Stimulated activated CD8-positive, alpha-beta memory T cell treated with anti-CD3 and anti-CD28 coated beads, Interleukin-2, amount 100 ng/mL, for 1 hour (primary cell): ENCODE measurements at places on chromosomes 11 and 22.

DNA sequence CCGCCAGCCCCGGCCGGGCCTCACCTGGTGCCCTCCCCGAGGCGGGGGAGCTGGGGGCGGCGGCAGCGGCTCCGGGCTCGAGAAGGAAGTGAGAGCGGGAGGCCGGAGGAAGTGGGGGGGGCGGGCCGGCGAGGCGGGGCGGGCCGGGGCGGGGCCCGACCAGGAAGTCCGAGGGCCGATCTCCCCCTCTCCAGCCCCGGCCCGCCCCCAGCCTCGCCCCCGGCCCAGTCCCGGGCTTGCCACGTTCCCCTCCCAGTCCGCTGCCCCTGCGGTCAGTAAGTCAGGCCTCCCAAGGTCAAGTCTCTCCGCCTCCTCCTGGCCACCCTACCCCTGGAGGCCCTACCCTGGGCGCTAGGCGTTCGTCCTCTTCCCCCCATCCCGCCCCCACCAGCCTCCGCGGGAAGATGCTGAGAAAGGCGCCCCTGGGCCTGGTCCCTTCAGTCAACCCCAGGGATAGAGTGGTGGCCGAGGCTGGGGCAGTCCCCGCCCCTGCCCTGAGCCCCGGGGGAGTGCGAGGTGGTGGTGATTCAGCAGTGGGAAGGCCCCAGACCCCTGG, at the start of gene RHOG:
Gene RHOG, minus strand, starts transcription at position 90 of the 556 bp plus-strand sequence. CDS start 12,821 bp downstream, outside the sequence.
- DNase-seq: peak; percentile 35

GRCh38 chr11:122816761-122817520, 21.4 kb upstream of the CRTAM start:
- no peak for DNase-seq

DNA sequence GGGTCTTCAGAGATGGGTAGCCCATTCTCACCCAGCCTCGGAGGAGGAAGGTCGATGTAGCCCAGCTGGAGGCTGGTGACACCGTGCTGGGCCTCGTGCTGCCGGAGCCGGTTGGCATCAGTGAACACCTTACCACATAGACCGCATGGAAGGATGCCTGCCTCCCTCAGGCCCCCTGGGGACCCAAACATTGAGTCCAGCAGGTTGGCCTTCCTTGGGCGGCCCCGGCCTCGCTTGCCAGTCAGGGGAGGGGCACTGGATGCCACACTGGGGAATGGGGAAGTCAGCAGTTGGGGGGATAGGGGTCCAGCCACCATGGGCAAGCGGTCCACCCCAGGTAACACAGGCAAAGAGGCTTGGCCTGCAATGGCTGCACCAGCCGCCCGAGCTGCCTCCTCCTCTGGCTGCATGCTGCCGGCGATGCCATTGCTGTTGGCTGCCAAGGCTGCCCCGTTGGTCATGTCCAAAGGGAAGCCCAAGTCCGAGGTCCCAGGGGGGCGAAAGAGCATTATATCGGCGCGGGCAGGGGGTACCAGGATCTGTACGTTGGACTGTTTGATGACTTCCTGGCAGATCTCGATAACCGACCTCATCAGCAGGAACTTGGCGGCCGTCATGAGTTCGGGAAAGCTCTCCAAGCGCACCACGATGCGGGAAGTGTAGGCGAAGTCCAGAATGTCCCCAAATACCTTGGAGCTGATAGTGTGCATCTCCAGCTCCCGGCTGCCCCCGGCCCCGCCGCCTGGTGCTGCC, 1.4 kb downstream of the PATZ1 start:
- DNase-seq: peak; percentile 2

GRCh38 chr11:72588421-72589410, 85.5 kb downstream of the PDE2A start:
- no peak for DNase-seq

DNA sequence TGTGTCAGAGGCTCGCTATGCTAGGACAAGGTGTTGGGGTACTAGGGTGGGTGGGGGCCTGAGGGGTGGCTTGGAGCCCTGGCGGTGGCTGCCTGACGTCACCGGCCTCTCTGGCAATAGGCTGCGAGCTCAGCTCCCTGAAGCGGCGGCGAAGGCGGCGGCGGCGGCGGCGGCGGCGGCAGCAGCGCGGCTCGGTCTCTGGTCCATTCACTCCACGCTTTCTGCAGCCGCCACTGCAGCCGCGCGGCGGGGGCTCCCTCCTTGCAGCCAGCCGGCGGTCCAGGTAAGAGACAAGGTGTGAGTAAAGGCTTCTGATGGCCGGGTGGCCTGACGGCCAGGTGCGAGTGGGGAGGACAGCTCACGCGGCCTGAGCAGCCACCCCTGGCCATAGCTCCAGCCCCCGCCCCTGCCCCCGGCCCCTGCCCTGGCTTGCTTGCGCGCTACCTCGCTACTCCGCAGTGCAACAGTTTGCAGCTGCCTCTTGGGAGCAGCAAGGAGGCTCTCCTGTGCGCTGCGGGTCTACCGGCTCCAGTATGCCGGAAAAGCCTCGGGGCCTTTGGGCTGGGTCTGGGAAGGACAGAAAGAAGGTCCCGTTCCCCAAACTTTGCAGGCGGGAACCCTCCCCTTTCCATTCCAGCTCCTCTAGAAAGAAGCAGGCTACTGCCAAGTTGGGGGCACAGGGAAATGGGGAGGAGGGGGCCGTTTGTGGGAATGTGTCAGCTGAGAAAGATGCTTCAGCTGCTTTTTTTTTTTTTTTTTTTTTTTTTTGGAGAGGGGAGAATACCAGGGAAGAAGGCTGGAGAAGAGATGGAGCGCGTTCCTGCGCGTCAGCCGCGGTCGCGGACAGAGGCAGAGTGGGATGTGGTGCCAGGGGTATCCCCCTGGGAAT, at the start of gene C11orf87:
Gene C11orf87, plus strand, starts transcription at position 210 of the 889 bp plus-strand sequence. CDS start 1,444 bp downstream, outside the sequence.
- no peak for DNase-seq

DNA sequence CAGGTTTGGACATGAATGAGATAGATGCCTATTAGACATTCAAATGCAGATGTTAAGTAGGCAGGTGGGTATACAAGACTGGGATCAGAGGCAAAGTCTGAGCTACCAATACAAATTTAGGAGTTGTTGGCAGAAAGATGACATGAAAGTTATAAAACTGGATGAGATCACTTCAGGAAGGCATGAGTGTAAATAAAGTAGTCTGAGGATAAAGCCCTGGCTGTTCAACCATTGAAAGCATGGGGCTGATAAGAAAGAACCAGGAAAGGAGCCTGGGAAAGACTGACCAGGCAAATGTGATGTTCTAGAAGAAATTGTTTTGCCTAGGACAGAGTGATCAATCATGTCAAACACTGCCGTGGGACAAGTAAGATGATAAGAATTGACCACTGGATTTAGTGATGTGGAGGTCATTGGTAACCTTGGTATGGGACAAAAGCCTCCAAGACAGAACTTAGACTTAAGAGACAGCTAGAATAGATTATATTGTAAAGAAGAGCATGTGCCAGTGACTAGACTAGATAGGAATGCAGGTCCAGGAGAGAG, 98.5 kb downstream of the EHF start:
- no peak for DNase-seq

DNA sequence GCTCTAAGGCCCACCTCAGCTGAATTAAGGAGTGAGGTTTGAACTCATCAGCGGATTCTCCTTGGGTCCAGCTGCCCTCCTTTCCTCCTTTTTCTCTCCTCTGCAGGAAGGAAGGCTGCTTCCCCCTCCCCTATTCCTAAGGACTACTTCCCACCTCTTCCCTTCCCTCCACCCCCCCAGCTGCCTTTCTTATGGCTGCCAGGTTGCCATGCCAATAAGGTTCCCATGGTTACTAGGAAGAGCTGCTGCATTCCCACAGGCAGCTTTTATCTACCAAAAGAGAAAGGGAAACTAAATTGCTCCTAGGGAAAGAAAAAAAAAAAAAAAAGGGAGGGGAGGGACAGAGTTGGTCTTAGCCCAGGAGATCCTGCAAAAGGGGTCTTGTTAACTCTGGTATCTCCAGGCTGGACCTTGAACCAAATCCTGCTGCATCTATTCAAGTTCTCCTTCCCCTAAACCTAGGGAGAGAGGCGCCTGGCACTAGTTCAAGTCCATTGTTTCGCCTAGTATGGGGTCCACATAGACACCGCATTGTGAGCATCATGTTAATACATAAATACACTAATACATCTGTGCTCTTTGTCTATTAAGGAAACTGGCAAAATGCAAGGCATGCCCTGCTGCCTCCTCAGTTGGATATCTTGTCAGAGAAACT, 21.2 kb upstream of the FEZ1 start:
- no peak for DNase-seq

DNA sequence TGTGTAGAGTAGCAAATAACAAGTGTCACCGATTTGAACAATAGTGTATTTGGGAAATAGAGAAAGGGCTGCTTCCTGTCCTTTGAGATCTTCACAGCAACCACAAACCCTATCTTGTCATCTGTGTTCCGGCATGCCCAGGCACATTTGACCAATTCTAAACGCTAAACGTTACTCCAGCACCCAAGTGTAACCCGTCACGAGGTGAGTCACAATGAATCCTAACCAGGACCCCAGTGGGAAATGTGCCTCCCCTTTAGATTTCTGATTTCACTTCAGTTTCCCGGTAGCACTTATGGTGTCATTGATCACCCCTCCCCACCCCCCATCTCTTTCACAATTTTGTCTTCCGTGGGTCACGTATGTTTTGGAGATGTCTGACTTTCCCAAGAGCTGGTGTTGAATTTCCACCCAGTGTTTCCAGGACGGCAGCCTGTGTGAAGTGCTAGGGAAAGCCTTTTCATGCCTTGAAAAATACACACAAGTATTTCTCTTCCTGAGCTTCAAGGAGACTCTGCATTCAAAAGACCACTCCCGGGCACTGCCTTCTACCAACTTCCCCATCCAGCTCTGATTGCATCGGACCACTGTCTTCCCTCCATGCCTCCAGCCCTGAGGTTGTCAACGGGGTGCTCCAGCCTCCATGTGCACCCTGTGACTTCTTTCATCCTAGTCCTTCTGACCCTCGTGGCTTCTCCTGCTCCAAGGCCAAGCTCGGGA, 10.5 kb upstream of the C11orf24 start:
- DNase-seq: no peak

DNA sequence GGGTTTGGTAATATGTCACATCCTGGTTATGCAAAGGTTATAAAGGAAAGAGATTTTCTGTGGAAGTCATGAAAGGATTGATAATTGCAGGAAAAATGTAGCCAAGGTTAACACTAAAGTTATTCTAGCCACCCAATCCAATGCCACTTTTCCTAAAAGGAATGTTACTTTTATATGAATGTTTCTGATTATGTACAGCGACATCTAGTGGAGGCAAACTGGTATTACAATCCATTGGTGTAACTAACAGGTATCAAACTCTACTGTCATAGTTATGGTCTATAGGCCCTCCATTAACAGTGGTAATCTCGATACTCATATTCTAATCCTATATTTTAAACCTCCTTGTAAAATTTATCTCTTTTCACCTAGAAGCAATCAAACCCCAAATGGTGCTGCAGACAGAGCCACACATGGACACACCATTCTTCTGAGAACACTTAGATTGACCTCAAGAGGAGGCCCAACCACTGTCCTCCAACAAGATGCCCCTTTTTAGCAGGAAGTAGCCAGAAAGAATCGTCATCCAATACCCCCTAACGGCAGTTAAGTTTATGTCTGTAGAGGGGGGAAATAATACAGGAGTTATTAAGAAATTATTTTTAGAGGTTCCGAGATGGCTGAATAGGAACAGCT, 74.9 kb upstream of the RAG2 start:
- no peak for DNase-seq

GRCh38 chr11:118442301-118442700, 6.0 kb downstream of the KMT2A start:
- DNase-seq: no peak

DNA sequence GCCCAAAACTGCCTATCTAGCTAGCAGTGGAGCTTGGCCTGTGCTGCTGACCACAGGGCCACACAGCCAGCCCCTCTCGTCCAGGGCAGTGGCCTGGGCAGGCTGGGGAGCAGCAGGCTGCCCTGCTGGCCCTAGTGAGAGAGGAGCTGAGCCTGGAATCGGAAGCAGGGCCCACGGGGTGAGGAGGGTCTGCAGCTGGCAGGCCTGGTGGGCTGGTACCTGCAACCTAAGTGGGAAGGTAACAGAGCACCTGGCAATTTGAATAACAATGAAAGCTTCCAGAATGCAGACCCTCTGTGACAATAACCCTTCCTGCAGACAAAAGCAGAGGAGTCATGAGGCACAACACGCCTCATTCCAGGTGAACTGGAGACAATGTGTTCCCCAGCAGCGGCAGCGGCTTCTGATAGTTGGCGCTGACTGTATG, 31.8 kb upstream of the RFPL3 start:
- DNase-seq: no peak

- DNase-seq: no peak
Measured at GRCh38 chr11:125327518-125328224, 163.1 kb downstream of the PKNOX2 start.

DNA sequence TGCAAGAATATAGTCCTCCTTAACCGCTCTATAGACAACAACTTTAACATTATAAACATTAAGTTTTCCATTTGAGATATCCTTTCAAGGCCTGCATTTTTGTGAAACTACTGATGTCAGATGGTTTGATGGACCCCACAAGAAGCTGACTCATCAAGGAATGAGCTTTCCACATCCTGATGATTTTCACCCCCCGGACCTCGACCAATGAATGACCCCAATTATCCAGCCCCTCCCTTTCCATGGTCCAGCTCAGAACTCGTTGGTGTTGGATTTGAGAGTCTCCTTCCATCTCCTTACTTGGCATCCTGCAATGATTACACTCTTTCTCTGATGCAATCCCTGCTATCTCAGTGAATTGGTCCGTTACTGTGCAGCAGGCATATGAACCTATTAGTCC, 31.8 kb upstream of the GUCY1A2 start:
- DNase-seq: no peak

DNA sequence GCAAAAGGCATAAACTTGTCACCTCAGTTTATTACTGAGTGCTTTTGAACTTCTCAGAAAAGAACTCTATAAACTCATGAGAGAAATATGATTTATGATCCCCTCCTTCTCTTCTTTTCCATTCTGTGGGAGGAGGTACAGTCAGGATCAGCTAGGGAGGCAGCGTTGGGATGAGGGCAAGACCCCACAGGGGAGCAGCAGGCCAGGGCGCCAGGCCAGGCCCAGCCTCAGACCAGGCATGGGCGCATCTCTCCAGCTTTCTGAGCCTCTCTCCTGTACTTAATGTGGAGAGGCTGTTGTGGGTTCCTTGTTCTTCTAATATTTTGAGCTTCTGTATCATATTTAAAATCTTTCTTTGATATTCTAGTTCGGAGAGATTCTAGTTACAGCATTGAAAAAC, 71.7 kb downstream of the C22orf31 start:
- no peak for DNase-seq

DNA sequence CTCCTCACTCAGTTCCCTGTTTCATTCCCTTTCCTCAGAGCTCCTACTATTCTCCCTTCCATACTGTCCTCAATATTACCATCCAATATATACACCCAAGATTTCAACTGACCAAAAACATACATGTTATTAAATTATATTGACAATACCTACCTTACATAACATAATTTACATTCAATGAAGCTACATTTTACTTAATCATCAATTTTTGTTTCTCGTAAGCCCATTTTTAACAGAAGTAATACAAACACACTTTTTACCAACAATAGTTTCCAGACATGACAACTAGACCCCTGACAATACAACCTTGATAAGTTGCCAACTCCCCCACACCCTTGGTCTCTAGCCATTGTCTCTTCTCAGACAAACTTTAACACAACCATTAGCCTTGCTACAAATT, 145.8 kb upstream of the DDI1 start:
- DNase-seq: no peak

GRCh38 chr11:119509969-119510401, 87.0 kb upstream of the THY1 start:
- DNase-seq: no peak
